ENCODE measurements at places on chromosomes 5 and 9.

GRCh38 chr5:10578869-10579268 lies 15.0 kb downstream of the ANKRD33B start:
- DNase-seq: no peak

- no peak for DNase-seq
These were observed 22.8 kb upstream of the GRPEL2 start for GRCh38 chr5:149322518-149322917.

DNA sequence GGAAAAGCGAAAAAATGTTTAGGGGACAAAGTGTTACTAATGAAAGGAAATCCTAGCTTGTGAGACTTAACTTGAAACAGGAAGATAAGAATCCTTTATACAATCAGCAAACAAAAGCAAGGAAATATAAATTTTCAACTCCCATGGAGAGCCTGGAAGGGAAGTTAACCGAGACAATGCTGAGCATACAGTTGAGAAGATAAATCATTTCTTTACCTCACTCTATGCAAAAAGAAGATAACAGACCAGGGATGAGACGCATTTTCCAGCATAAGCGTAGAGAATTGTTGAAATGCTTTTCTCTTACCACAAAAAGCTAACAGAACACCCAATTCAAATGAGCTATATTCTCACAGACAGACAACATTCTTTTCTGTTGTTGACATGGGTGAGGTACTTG lies 309.6 kb downstream of the CWC27 start:
- no peak for DNase-seq

GRCh38 chr9:89498852-89499480 lies 1.1 kb upstream of the SEMA4D start:
- no peak for DNase-seq

DNA sequence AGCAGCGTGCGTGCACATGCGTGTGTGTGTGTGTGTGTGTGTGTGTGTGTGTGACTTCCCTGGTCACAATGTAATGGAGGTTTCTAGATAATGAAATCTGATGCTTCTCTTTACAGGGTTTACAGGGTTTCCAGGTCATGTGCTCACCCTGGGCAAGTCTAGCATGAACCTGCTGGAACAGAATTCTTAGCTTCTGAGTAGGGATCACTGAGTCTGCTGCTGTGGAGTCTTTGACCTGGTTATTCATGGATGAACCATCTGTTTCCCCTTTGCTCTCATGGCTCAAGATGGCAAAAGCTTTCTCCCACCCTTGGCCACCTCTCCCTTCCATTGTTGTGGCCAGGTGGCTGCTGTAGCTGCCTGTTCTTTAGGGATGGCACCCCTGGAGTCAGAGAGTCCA lies 111.6 kb upstream of the SHB start:
- no peak for DNase-seq

GRCh38 chr5:129653442-129653841 lies 94.5 kb upstream of the MINAR2 start:
- no peak for DNase-seq

Data from adipocyte (in vitro differentiated cells).